ENCODE measurements at places on chromosomes 6 and 20.

GRCh38 chr20:50681359-50682064 lies 9.8 kb downstream of the RIPOR3 start:
- DNase-seq, result no peak

- no peak for DNase-seq
Observed at GRCh38 chr20:24425523-24426135, 43.8 kb upstream of the SYNDIG1 start.

GRCh38 chr6:90103056-90103800 lies 193.4 kb downstream of the BACH2 start:
- DNase-seq, result no peak

- no peak for DNase-seq
Observed at GRCh38 chr6:39906318-39906761, 27.9 kb downstream of the MOCS1 start.

DNA sequence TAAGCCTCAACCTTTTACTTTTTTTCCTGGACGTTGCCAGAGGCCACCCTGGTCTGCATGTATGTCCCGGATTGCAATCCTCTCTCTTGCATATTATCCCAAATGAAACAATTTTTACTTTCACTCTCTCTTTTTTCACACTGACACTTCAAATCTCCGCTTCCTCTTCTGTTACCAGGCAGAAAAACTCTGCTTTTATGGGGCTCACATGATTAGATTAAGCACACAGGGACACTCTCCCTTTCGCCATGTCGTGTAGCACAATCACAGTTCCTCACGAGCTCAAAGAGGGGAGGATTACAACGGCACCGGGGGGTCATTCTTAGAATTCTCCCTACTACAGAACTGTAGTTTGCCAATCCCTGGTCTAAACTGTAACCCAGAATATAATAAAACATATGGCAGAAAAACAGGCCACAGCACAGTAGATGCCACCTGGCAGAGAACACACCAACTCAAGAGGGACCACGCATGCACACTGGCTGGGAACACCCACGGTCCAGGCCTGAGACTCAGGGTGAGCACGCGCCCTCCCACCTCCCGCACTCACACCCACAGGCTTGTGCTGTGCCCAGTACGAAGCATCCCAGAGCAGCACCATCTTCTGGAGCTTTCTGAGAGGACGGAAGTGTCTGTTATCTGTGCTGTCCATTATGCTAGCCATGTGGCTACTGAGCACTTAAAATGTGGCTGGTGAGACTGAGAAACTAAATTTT lies 288.7 kb downstream of the KIF16B start:
- no peak for DNase-seq

- no peak for DNase-seq
Observed at GRCh38 chr6:137307163-137307854, 88.1 kb upstream of the IFNGR1 start.

DNA sequence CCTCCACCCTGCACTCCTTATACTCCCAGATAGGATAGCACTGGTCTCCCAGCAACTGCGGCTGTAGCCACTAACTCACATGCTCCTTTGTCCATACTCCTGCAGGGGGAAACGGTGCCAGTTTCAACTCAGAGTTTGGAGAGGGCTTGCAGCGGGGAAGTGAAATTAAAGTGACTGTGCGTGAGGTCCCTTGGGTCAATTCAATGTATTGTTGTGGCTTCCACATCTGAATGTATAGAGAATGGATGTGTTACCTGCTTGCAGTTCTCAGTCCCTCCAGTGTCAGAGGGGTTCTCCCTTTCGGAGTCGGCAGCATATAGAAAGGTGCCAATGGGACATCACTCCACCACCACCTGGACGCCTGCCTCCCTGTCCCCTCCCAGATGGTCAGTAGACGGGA lies 93.6 kb upstream of the CNKSR3 start:
- DNase-seq, result no peak

DNA sequence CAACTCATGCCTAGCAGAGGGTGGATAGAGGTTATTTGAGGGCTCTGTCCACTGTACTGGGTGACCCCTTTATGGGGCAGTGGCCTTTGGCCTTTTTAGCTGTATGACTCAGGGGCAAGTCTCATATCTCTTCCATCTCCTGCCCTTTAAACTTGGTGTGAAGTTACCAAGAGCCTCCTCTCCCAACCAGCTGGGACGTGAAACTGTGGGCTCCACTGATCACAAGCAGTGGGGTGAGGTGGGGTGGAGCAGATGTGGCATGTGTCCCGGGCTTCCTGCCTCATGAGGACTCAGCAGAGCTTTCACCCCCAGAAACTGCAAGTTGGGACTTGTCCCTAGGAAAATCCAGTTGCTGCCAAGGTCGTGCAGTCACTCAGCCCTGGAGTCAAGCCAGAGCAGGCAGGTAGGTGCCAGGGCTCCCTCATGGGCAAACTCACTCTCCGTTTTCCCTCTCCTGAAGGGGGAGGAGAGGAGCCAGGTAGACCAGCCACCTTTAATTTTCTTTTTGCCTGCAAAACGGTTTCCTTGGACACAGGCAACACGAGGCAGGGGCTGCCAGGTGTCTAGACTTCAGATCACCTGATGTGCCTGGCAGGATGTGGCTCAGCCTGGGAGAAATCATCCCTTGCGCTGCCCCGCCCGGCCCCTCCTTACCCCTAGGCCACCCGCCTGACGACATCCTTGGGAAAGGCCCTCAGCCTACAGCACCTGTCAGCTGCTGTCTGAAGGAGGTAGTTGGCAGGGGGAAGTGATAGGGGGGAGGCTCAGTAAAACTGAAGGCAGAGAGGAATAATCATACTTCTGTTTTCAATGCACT lies 4.0 kb downstream of the CDKN1A start:
- DNase-seq, result peak; percentile 86

DNA sequence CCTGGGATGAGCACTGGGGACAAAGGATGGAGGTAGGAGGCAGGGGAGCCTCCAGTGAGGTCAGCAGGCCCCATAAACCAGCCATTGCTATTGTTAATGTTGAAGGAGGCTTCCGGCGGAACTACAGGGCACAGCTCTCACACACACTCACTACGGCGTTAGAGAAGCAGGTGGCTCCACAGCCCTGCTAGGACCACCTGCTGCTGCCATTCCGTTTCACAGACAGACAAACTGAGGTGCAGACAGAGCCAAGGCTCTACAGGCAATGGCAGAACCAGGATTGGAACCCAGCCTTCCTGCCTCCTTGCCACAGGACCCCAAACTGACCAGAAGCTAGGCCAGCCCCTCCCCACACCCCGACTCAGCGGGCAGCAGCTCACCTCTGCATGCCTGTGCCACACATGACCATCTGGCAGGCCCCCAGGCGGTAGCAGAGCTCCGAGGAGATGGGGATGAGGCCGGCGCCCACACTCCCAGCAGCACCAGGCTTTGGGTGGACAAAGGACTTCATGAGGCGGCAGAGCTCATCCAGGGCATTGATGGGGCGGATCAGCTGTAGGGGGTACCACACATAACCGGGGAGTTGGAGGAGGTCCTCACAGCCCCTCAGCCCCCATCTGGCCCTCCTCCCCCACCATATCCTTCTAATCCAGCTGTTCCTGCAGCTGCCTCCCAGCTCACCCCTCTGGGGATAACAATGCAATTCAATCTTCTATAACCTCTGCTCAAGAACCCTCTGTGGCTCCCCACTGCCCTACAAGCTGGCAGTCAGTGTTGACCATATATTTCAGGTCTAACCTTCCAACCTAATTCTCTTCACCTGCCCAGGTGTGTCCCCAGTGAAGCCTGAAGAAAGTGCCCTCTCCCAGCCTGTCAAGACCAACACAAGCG lies 198.5 kb downstream of the PREX1 start:
- no peak for DNase-seq

- DNase-seq, result no peak
Observed at GRCh38 chr6:32045811-32046449, 7.7 kb downstream of the CYP21A2 start.

- no peak for DNase-seq
Observed at GRCh38 chr6:14375930-14376329, 258.4 kb downstream of the CD83 start.

GRCh38 chr6:5326022-5326641 lies 64.8 kb downstream of the FARS2 start:
- no peak for DNase-seq

DNA sequence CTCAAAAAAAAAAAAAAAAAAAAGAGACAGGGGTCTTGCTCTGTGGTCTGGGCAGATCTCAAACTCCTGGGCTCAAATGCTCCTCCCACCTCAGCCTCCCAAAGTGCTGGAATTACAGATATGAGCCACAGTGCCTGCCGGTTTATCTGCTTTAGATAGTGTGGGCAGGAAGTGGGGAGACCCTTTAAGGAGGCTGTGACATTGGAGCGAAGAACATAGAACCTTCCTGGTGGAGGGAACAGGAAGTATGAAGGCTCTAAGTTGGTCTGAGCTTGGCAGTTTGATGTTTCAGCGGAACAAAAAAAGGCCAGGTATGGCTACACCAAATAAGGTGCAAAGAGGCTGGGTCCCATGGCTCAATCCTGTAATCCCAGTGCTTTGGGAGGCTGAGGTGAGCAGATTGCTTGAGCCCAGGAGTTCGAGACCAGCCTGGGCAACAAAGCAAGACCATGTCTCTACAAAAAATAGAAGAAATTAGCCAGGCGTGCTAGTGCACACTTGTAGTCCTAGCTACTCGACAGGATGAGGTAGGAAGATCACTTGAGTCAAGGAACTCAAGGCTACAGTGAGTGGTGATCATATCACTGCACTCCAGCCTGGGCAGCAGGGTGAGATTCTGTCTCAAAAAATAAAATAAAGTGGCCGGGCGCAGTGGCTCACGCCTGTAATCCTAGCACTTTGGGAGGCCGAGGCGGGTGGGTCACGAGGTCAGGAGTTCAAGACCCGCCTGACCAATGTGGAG lies 8.7 kb upstream of the ZMYND8 start:
- no peak for DNase-seq

DNA sequence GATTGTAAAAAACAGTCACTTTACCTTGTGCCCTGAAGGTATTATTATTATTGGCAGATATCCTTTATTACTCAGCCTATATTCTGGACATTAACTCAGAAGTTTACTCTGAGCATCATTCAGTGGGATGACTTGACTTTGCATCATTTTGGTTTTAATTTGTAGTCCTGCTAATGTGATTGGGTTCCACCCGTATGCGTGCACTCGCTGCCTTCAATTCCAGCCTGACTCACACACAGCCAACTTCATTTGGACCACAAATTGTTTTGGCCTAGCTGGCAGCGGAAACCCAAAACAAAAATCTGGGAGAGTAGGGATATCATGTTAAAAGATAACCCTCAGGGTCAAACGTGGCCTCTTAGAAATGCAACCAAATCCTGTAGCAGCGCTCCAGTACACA lies 704.4 kb upstream of the SLC35B3 start:
- DNase-seq, result no peak

DNA sequence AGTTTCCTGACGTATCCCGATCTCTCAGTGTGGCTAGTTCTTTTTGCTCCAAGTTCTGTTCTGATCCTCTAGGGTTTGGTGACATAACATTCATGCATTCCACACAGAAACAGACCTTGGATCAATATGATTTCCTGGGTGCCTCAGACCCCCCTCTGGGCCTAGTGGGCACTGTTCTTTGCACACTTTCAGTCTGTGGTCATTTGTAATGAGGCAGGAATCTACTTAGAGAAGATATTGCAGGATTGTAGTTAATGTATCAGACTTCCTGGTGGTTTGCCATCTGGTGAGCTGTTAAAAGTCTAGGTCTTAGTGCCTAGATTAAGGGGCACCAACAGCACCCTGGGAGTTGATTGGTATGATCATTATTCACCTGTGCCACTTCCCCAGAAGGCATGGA lies 7.5 kb downstream of the BEND6 start:
- no peak for DNase-seq

DNA sequence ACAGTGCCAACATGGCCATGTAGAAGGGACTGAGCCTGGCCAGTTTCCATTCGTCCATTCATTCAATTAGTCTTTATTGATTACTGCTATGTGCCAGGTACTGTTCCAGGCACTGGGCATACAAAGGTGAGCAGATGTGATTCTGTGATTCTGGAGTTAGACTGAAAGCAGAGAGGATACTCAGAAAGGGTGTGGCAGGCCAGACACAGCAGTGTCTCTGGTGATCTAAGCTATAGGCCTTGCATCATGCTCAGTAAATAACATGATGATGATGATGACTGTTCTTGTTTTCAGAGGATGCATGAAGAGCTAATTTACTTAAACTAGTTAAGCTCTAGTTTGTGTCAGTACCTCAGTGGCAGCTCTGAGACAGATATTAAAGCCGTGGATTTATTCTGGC lies 31.4 kb upstream of the FUCA2 start:
- no peak for DNase-seq

DNA sequence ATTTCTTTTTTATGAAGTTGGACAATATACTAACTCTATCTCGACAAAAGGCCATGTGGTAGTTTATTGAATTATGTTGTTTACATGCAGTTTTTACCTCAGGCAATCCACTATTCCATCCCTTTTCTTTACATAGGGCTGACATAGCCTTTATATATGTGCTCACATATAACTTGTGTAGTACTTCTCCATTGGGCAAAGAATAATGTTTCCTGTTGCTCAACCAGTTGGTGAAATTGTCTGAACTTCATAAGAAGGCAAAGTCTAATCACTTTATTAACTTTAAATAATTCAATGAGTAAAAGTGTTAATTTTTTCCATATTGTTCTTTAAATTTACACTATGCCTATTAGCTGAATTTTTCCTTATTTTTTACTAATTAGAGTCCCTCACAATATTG lies 1272.1 kb downstream of the EPHA7 start:
- DNase-seq, result no peak

Measured in mucosa of descending colon (tissue), 3 donors.